ENCODE measurements at places on chromosomes 1 and 21.
A peak's percentile ranks its signal among the peaks of the same experiment; 100 is the strongest.

- no peak for DNase-seq
These were observed 529.4 kb downstream of the KIF26B start for GRCh38 chr1:245684166-245684565.

GRCh38 chr1:112893288-112894009 is 62.5 kb downstream of the SLC16A1 start:
- no peak for DNase-seq

- no peak for DNase-seq
These were observed 73.7 kb downstream of the KCNN3 start for GRCh38 chr1:154796303-154796892.

DNA sequence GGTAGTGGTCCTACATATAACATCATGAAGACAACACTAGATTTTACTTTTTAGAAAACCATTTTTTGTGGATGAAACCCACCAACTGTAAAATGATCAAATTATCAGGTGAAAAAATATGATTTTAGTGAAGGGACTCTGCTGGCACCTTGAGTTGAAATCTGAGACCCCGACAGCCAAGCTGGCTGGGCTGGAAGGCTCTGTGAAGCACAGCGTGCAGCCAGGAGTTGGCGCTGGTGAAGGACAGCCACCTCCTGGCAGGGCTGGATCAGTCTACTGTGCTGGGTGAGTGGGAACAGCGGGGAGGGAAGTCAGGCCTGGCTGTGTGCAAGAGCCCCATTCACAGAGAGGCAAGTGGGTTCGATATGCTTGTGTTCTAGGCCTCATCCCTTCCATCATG is 47.9 kb downstream of the DDAH1 start:
- DNase-seq, result no peak

DNA sequence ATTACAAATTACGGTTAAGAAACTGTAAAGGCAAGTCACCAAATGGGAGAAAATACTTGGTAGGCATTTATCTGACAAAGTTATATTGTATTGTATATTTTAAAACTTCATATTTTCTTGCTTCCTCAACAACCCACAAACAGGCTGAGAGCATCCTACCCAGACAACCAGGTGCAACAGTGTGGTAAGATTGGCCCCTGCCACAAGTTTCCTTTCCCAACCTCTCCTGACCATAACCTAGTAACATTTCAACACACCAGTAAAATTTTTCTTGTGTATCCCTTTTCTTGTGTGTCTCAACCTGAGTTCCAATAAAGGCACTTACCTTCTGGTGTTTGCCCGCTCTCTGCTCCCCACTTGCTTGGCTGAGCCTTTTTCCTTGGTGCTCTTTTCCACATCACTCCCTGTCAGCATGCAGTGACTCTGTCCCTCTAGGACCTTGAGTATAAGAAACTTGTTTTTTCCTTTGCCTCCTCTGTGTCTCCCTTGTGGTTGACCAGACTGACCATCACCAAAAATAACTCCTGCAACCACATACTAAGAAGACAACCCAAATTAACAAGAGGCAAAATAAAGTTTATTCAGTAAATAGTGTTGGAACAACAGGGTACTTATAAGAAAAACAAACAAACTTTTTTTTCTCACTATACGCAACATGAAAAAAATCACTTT is 40.9 kb downstream of the FCRL3 start:
- DNase-seq, result no peak

- peak; percentile 86 for DNase-seq
These were observed 72.0 kb upstream of the CLDN14 start for GRCh38 chr21:36551731-36552433.

- DNase-seq, result no peak
These were observed 19.2 kb upstream of the PDIK1L start for GRCh38 chr1:26092422-26092821.

DNA sequence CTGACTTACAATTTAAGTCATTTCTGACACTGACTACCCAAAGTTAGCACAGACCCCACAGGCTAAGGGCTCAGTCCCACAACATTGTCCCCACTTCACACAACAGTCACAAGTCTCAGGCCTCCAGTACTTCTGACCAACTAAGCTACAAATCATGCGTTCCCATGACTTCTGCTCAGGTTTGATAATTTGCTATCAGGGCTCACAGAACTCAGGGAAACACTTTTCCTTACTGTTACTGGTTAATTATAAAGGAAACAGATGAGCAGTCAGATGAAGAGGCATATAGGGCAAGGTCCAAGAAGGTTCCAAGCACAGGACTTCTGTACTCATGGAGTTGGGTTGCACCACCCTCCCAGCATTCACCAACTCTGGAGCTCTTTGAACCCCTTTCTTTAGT is 151.2 kb upstream of the TNR start:
- DNase-seq, result no peak

DNA sequence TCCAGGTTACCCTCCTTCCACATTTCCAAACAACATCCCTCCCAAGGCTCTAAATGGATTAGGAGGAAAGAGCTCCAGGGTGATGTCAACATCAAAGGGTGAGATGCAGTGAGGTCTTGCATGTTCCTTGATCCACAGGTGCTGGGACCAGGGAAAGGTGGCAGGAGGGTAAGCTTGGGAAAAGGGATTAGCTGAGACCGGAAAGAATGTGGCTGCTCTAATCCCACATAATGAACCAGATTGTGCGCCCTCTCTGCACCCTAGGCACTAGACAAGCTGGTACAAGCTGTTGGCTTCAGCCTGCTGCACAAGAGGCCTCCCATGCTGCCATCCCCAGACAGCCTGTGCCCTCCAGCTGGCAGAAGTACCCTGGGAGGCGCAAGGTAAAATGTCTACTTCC is 34.9 kb downstream of the PLXNA2 start:
- DNase-seq, result no peak

DNA sequence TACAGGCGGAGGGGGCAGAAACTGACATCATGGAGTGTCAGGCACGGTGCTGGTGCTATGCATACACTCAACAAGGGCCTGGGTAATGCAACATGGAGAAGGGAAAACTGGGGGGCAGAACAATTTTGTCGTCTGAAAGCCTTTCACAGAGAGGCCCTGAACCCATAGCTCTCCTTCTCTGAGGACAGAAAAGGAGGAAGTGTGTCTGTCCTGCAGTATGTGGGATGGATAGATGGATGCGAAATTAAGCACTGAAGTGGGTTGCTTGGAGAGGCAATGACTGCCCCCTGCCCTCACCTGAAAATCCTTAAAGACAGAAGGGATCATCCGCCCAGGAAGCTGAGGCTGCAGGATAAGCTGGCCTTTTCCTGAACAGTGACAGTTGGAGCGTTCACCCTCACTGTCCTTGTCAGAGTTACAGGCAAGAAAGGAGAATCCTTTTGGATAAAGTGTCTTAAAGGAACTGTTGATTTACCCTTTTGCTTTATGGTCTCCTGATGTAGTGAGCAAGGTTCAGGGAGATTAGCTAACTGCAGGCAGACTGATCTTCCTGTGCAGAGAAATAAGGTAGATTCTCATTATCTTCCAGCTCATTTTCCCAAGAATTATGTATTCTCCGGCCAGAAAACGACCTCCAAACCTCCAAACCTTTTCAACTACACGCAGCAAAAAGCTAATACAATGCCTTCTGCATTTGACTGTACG is 1.6 kb upstream of the FAM20B start:
- DNase-seq, result no peak

DNA sequence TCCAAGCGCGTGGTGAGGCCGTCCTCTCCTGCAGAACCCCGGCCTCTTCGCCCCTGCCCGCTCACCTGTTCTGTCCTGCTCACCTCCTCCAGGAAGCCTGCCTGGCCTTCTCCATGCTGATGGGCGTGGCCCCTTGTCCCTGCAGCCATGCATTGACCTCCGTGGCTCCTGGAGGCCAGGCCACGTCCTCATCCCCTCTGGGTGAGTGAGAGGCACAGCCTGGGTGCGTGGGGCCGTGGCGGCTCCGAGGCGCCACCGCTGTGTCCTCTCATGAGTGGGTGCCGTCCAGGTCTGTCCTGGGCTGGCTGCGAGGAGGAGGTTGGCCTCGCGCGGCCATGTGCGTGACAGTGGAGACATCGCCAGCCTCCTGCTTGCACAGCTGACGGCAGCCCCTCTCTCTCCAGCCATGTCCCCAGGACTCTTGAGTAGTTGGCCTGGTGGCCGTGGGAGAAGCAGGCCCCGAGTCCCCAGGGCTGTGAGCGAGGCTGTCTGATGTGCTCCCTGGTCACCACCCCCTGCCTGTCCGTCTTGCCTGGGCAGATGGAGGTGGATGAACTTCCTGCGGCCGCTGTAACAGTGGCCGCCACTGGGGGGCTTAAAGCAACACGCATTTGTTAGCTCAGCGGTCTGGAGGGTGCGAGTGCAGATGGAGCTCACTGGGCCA is 58.1 kb downstream of the PRKCZ start:
- DNase-seq, result peak; percentile 31

DNA sequence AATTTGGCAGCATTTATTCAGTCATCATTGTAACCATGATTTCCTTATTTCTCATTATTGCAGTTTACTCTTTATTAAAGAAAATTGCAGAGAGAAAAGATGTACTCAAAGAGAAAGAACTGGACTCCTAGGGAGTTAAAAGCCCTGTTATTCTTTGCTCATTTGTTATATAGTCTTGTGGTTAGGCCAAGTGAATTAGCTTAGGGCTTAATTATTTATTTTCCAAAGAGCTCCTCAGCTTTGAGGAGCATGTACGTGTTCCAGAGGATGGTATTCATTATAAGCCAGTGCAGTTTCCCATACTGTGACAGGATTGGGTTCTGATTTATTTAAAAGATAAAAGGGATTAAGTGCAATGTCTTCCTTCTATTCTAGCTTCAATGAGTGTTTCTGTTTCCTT is 86.4 kb downstream of the GPR161 start:
- no peak for DNase-seq

DNA sequence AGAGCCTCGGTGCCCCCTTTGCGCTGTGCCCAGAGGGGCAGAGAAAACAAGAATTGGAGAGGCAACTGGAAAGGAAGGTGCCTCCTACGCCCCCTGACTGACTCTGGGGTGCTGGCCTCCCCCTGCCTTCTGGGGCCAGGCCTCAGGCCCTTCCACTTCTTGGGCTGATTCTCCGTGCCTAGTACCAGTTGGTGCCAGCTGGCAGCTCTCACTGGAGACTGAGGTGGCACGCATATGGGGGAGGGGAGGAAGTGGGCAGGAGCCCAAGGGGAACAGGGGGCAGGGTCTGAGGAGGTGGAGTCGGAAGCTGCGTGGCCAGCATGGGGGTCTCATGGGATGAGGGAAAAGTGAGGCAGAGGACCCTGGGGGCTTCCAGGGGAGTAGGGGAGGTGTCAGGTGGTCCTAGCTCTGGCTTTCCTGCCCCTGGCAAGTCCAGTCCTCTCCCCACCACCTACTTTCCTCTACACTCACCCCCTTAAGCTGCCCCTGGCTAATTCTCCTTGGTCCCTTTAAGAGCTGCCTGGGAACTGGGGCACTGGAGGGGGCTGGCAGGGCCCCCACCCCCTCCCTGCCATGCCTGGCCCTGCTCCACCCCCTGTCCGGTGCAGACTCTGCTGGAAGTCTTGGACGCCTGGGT is 6.5 kb upstream of the SEMA4A start:
- DNase-seq, result peak; percentile 39

- no peak for DNase-seq
These were observed 69.7 kb upstream of the WNT4 start for GRCh38 chr1:22212400-22213233.

DNA sequence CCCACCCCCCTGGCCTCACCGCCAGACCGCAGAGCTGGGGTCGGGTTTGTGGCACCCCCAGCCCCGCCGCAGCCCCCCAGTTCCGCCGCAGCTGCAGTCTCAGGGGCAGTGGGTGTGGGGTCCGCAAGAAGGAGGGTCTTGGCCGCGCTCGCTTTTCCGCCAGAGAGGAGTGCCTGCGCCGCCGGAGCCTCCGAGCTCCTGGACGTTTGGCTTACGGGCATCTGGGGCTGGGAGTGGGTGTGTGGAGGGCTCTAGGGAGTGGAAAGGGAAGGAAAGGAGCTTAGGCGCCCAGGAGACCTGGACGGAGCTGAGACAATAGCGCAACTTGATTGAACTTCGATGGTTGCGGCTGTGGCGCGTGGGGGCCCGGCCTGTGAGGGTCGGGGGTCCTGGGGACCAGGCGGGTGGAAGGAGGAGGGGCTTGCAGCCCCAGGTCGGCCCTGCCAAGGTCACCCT is 88.8 kb upstream of the IPO9 start:
- DNase-seq, result peak; percentile 57

- DNase-seq, result no peak
These were observed 63.9 kb upstream of the AK4 start for GRCh38 chr1:65084066-65084465.

DNA sequence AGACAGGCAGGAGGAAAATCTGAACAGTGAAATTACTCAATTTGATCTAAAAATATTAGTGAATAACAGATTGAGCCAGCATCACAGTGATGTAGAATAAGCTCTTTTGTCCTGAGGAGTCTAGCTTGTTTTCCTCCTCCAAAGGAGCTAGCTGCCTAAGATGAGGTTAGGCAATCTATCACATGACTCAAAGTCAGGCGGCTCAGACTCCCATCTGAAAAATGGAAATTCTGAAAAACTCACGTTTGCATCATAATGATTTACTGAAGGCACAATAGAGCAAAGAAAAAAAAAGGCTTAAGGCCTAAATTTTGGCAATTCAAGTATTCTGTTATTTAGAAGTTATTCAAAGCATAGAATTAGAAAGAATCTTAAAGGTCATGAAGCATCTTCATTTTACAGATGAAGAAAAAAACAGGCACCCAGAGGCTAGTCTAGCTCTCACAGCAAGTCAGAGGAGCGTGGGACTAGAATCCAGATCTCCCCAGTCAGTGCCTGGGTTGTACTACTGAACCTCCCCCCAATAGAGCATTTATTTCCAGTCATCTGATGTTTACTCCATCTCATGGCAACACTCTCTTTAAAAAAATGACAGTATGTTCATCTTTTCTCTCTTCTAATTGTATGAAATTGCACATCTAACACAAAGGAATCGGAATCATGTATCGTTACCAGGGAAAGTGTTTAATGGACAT is 62.5 kb upstream of the ATF3 start:
- peak; percentile 71 for DNase-seq

DNA sequence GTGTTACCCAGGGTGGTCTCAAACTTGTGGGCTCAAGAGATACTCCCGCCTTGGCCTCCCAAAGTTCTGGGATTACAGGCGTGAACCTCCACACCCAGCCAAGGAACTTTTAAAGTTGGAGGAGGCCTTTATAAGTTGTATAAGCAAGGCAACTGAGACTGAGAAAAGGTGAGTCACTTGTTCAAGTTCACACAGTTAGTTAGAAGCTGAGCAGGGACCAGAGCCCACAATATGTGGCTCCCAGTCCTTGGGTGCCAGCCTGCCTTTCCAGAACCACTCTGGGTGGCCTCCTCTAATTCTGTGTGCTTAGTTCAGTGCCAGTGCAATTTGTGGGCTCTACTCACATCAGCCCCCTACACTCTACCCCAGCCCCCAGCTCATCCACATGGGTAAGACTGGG is 3.7 kb downstream of the RAB25 start:
- DNase-seq, result no peak

DNA sequence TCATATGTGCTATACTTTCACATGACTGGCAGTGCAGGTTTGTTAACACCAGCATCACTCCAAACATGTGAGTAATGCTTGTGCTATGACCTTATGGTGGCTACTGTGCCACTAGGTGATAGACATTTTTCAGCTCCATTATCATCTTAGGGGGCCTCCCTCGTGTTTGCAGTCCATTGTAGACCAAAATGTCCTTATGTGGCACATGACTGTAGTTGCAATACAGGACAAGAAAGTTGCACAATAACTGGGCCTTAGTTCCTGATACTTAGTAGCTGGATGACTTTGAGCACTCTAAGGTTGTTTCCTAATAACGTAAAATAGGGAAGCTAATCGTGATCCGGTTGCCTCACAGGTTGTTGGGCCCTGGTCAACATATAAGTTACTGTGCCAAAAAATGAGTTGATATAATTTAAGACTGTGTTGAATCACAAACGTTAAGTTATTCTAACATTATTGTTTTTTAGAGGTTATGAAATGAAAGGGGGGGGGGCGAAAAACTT is 511 bp upstream of the SNX27 start:
- DNase-seq, result peak; percentile 86

All from adipocyte (in vitro differentiated cells).